ENCODE measurements at places on chromosomes 16 and 17.
A peak's percentile ranks its signal among the peaks of the same experiment; 100 is the strongest.

- DNase-seq, result no peak
Observed at GRCh38 chr17:41782142-41782541, 4.4 kb downstream of the JUP start.

- DNase-seq, result no peak
Observed at GRCh38 chr17:12422651-12423050, 243.0 kb upstream of the MYOCD start.

DNA sequence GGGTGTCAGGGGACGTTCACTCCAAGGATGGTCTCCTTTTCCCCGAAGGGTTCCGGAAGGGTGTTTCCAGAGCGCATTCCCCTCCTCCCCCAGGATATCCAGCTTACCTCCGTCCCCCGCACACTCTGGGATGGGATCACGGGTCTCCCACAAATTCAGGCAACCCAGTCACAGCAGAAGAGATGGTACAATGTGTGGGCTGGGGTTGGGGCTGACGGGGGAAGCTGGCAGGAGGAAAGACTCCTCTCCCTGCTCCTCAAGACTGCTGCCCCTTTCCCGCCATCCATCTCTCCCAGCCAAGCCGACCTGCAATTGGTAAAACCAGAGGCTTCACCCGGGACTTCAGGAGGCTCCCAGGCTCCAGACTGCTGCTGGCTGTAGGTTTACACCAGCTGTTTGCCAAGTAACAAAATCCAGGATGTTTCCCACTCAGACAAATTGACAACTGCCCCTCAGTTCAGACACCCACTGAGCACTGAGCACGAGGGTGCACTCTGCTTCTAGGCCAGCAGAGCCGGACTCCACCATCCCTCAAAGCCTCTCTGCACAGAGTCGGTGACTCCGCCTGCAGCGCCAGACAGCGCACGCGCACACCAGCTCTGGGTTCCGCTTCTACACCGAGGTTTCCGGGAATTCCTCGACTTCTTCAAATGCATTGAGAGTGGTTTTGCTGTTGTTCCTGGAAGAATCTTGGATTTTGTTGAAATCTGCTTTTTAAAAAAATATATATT is 37.7 kb downstream of the ASPA start:
- no peak for DNase-seq

- DNase-seq, result no peak
Observed at GRCh38 chr16:82055728-82056549, 20.9 kb downstream of the HSD17B2 start.

DNA sequence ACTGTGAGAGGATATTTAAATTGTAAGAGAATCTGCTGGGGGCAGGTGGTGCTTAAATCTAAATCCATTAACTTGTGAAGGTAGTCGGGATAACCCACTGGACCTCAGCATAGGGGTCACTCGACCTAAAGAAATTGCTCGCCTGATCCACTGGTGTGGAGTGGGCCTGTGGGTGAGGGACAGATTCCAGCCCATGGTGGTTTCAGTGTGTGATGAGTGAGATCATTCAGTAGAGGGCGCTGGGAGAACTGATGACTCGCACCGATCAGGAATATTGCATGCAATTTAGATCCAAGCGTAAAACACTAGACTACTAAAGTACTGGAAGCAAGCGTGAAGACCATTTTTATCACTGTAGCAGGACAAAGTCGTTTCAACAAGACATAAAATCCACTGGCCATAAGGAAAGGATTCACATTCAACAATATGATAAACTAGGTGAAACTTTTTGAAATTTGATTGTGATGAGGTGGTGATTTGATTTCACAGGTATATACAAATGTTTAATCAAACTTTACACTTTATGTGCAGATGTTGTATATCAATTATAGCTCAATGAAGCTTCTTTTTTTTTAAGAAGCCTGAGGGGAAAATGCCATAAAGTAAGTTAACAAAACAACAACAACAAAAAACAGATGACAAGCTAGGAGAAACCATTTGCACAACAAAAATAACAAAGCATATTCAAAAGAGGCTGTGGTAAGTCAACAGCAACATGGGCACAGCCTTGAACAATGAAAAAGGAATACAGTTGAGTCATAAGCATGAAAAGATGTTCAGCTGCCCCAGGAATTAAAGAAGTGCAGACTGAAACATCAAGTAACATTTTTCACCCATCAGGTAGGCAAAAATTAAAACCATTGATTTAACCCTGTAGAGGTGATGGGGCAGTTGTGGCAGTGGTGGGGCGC is 7.5 kb upstream of the TMEM170A start:
- DNase-seq, result peak; percentile 47

DNA sequence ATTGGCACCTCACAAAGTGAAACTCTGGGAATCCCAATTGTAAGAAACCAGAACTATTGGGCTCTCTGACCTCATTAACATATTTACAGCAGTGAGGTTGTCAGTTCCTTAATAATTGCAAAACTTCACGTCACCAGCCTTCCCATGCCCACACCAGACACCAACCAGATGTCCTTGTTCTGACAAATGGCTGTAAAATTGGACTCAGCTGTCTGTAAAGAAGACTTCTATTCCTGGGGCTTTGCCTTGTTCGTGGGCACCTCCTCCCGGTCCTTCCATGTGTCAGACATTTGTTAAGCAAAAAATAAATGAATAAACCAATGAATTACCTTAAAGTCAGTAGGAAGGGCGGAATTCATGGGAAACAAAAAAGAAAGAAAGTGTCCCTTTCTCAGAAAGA is 284.3 kb upstream of the CDH11 start:
- no peak for DNase-seq

GRCh38 chr17:21177854-21178600 is 35.9 kb downstream of the TMEM11 start:
- DNase-seq, result no peak

- DNase-seq, result no peak
Observed at GRCh38 chr17:2406903-2407790, 6.3 kb upstream of the MNT start.

DNA sequence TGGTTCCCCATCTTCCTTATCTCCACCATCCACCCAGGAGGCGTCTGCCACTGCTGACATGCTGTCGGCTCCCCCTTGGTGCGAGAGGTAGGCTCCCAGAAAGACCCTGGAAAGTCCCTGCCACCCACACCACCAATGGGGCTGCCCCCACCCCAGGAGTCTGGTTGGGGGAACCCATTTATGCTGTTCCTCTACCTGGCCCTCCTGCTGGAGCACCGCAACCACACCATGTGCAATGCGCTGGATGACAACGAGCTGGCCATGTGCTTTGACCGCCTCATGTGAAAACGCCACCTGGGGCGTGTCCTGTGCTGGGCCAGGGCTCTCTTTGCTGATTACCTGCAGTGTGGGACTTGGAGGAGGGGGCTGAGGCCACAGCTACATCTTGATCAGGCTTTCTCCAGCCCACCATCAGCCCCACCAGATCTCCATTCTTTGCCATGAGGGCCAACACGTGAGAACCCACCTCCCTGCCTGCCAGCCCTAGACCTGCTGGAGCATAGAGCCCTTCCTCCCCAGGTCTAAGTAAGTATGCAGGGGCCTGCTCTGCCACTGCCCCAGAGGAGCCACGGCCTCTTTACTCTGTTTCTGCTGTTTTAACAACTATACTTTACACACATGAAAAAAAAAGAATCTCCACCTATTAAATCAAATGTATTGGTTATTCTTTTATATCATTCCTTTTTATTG is 7.9 kb upstream of the ALDH3A1 start:
- DNase-seq, result no peak

GRCh38 chr17:17379197-17379991 is 76.2 kb downstream of the NT5M start:
- no peak for DNase-seq

DNA sequence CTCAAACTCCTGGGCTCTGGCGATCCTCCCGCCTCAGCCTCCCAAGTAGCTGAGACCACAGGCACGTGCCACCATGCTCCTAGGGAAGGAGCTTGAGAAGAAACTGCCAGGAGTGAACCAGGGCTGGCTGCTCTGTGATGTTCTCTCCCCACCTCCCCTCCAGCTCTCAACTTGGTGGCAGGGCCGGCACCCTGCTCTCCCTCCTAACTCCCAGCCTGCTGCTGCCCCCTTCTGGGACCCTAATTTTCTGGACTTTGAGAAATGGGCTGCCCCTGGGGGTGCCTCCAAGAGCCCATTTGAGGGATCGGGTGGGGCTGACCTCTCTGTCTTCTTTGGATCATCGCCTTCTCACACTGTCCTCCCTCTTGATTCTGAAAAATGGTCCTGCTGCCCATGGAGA is 14.9 kb upstream of the STAT3 start:
- peak; percentile 68 for DNase-seq

GRCh38 chr16:59773330-59773729 is 1039.2 kb upstream of the GOT2 start:
- no peak for DNase-seq

GRCh38 chr17:64585146-64585545 is 77.0 kb downstream of the SMURF2 start:
- no peak for DNase-seq

DNA sequence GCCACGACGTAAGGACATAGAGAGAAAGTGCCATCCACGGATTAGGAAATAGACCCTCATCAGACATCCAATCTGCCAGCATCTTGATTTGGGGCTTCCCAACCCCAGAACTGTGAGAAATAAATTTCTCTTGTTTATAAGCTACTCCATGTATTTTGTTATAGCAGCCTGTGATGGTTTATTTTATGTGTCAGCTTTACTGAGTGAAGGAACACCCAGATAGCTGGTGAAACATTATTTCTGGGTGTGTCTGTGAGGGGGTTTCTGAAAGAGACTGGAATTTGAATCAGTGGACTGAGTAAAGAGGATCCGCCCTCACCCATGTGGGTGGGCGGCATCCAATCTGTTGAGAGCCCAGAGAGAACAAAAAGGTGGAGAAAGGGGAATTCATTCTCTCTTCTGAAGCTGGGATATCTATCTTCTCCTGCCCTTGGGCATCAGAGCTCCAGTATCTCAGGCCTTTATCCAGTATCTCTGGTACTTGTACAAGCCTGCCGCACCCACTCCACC is 131.5 kb upstream of the ANKFN1 start:
- no peak for DNase-seq

- DNase-seq, result no peak
Observed at GRCh38 chr16:2883458-2883908, 468 bp downstream of the FLYWCH2 start.

DNA sequence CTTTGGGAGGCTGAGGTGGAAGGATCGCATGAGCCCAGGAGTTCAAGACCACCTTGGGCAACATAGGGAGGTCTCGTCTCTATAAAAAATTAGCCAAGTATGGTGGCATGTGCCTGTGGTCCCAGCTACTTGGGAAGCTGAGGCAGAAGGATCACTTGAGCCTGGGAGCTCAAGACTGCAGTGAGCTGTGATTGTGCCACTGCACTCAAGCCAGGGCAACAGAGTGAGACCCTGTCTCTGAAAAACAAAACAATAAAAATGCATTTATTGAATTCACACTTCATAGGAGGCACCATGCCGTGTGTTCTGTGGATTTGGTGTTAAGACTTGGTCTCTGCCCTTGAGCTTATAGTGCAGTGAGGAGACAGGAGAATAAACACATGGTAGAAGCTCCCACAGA is 2.4 kb downstream of the TBC1D24 start:
- no peak for DNase-seq

GRCh38 chr17:59371416-59372100 is 40.1 kb downstream of the YPEL2 start:
- no peak for DNase-seq

DNA sequence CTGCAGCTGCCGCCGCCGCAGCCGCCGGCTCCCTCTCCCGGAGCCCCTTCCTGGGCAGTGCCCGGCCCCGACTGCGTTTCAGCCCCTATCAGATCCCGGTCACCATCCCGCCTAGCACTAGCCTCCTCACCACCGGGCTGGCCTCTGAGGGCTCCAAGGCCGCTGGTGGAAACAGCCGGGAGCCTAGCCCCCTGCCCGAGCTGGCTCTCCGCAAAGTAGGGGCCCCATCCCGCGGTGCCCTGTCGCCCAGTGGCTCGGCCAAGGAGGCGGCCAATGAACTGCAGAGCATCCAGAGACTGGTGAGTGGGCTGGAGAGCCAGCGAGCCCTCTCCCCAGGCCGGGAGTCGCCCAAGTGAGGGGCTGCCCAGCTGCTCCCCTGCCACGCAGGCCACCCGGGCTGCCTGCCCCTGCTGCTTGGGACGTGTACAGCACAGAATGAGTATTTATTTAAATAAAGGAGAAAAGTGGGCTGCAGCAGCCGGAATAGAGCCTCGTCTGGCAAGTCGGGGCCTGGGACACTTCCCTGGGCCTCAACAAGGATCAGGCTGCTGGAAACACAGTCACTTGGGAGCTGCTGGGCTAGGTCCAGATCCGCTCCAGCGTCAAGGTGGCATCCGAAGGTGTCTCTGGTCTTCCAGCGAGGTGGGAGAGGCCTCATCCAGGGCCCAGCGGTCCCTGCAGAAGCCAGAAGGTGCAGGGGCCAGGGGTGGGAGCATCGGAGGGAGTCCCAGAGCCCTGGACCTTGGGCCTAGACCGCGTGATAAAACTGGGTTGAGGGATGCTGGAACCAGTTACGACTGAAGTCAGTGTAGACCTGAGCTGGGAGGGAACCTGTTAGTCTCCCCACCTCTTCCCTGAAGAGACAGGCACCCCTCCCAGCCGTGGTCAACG is 8.8 kb downstream of the TBX2 start:
- DNase-seq, result no peak

DNA sequence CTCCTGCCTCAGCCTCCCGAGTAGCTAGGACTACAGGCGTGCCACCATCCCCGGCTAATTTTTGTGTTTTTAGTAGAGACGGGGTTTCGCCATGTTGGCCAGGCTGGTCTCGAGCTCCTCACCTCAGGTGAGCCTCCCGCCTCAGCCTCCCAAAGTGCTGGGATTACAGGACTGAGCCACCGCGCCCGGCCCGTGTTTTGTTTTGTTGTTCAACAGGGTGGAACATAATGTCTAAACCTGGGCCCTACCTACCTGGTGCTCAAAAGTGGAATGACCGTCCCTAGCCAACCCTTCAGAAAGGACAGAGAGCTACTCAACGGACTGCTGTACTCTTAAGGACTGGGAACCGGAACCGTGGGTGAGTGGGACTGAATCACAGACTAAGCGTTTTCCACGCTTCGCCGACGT is 772 bp upstream of the KIF22 start:
- DNase-seq, result no peak

DNA sequence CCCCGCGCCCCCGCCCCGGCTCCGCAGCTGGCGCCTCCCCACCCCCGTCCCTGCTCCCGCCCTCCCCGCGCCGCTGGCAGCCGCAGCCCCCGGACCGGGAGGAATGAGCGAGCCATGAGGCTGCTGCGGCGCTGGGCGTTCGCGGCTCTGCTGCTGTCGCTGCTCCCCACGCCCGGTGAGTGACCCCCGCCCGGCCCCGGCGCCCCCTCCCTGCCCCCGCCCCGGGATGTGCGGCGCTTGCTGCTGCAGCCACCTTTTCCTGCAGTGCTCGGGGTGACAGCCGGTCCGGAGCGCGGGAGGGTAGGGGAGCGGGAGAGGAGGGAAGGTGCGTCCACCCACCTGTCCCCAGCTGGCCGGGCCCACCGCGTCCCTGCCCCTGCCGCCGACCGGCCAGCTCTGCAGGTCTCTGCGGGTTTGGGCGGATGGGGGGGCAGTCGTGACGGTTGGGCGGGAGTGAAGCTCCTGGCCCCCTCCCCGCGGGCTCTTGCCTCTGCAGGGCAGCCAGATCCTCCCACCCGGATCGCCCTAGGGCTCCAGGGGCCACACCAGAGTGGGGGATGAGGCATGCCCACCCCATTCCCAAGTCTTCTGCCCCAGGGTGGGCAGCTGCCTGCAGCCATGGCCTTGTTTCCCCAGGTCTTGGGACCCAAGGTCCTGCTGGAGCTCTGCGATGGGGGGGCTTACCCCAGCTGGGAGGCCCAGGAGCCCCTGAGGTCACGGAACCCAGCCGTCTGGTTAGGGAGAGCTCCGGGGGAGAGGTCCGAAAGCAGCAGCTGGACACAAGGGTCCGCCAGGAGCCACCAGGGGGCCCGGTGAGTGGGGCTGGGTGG is 513 bp downstream of the ADAM11 start:
- no peak for DNase-seq

Measured in stimulated activated CD4-positive, alpha-beta T cell treated with anti-CD3 and anti-CD28 coated beads, Interleukin-4, amount 100 ng/mL, for 24 hours (primary cell).